Upper lobe of right lung (tissue), 1 donor: ENCODE measurements at places on chromosomes 2 and 18. TPM values are rescaled to one million over a fixed set of nuclear protein-coding genes. Genes with fewer than 3 reads are reported as not detected.

The CAVIN2 gene
- 185 TPM for total RNA-seq

The ARHGEF33 gene
- 1.3 TPM for total RNA-seq

The ACADL gene
- 41.6 TPM for total RNA-seq

The PLEK gene
- 32.9 TPM for total RNA-seq

The SFTPB gene
- total RNA-seq = 14,872 TPM

The GRHL1 gene
- total RNA-seq = 2.7 TPM

The SYT4 gene
- 1.1 TPM for total RNA-seq

The ABCB11 gene
- total RNA-seq = 0.06 TPM

The PFN4 gene
- total RNA-seq = 1.5 TPM

The C1QL2 gene
- not detected for total RNA-seq

The AAK1 gene
- 72.6 TPM for total RNA-seq

The RNF125 gene
- 6.5 TPM for total RNA-seq

The TANC1 gene
- total RNA-seq = 60.4 TPM

The PCARE gene
- 0.55 TPM for total RNA-seq

The MAP2 gene
- total RNA-seq = 44.0 TPM

The TCF23 gene
- total RNA-seq = not detected

The IL1RN gene
- total RNA-seq = 41.7 TPM

The MC2R gene
- total RNA-seq = not detected

The STPG4 gene
- not detected for total RNA-seq

The SRD5A2 gene
- total RNA-seq = not detected

DNA sequence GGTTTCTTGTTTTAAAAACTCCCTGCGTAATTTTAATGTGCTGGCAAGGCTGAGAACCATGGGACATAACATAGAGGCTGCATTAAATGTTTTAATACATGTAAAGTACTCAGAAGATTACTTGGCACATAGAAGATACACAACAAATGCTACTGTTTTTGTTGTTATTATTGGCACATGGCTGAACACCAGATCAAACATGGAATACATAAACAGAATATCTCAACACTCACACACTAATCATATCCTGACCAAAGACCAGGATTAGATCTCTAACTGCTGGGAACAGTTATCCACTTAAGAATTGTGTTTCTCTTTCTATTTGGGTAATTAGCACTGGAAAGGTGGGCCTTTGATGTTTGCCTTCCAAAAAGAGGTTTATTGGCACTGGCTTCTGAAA is 69.3 kb downstream of the KCNE4 start:
- no peak overlapping the region for H3K27ac ChIP-seq
- DNase-seq = no peak
- no peaks in the 10 kb centered on the region for H3K4me1 ChIP-seq
- no peaks in the 10 kb centered on the region for H3K27me3 ChIP-seq
- H3K36me3 ChIP-seq = no peaks in the 10 kb centered on the region
- no peak overlapping the region for H3K4me3 ChIP-seq

DNA sequence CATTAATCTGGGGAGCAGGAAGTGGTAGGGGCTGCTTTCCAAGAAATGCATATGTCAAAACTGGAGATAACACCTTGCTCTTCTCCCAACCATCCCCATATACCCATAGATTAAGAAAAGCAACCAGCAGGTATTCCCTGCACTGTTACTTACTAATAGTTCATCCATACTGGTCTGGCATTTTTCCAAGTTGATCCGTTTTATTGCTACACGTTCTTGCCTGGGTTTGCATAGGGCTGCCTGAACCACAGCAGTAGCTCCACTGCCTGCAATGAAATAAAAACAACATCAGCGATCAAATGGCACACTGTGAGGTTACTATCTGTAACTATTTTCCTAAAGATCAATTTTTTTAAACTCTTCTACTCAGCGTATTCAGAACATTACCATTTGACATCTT is 65.6 kb downstream of the STK39 start:
- no peak overlapping the region for H3K4me3 ChIP-seq
- H3K27ac ChIP-seq = no peak overlapping the region
- peaks cover 10% of the 10 kb centered on the region for H3K36me3 ChIP-seq
- no peak for DNase-seq
- H3K4me1 ChIP-seq = peaks cover 22% of the 10 kb centered on the region

- DNase-seq = peak; percentile 68
- H3K27me3 ChIP-seq = no peaks in the 10 kb centered on the region
- no peak overlapping the region for H3K27ac ChIP-seq
- H3K4me3 ChIP-seq = no peak overlapping the region
Observed at GRCh38 chr2:172972005-172972619, 103.5 kb upstream of the MAP3K20 start.

DNA sequence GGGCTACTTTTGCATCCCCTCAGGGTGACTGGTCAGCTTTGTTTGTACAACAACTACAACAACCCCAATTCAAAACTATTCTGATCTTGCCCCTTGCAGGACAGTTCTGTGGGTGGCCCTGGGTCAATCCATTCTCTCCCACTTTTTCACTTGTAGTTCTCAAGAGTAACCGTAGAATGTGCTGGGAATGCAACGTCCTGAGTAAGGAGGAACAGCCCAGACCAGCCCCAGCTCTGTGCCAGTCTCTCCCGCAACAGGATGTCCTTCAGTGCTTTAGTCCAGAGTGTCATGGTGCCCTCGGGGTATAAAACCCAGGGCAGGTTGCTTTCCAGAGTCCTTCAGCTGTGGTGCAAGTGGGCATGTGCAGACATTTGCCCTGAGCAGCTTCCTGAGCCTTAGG is 22.1 kb upstream of the TEX51 start:
- no peak overlapping the region for H3K4me3 ChIP-seq
- no peak overlapping the region for H3K27ac ChIP-seq
- no peaks in the 10 kb centered on the region for H3K4me1 ChIP-seq
- no peaks in the 10 kb centered on the region for H3K36me3 ChIP-seq

DNA sequence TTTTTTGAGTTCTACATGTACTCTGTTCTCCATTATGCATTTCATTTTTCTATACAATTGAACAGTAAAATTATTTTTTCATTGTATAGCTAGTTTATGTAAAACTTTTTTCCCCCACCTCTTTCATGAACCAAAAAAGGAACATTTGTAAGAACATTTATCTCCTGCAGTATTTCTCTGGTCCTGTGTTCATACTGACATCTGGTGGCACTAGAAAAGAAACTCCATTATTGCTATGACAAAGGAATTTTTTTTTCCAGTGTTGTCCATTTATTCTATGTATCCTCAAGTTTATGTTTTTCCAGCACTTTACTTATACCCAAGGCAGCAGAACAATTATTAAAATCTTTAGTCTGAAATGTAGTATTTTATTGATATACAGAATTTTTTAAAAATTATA is 27.4 kb upstream of the CHAC2 start:
- H3K36me3 ChIP-seq = no peaks in the 10 kb centered on the region
- H3K27me3 ChIP-seq = no peaks in the 10 kb centered on the region
- no peak overlapping the region for H3K4me3 ChIP-seq
- no peak for DNase-seq

DNA sequence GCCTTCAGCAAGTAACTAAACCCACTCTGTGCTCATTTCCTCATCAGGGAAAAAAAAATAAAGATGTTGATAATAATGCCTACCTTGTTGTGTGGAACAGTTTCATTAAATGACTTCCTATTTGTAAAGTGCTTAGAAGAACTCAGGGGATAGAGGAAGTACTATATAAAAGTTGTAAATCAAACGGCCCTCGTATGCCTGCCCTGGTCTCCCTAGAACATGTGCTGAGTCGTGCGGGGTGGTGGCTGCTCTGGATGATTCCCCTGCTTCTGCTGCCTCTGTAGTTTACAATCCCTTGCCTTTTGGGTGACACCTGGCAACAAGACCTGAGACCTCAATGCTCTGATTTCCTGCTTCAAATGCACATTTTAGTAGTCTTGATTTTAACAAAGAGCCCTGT is 170.0 kb downstream of the CERS6 start:
- DNase-seq = no peak
- H3K27me3 ChIP-seq = no peaks in the 10 kb centered on the region
- H3K36me3 ChIP-seq = no peaks in the 10 kb centered on the region
- no peaks in the 10 kb centered on the region for H3K4me1 ChIP-seq

GRCh38 chr2:143529118-143529720 is 400.0 kb downstream of the ARHGAP15 start:
- no peaks in the 10 kb centered on the region for H3K4me1 ChIP-seq
- H3K4me3 ChIP-seq = no peak overlapping the region
- H3K27me3 ChIP-seq = no peaks in the 10 kb centered on the region
- DNase-seq = no peak
- no peak overlapping the region for H3K27ac ChIP-seq
- H3K36me3 ChIP-seq = no peaks in the 10 kb centered on the region

GRCh38 chr2:25920786-25921415 is 42.6 kb upstream of the ASXL2 start:
- H3K27ac ChIP-seq = no peak overlapping the region
- H3K36me3 ChIP-seq = no peaks in the 10 kb centered on the region
- H3K27me3 ChIP-seq = no peaks in the 10 kb centered on the region
- H3K4me3 ChIP-seq = no peak overlapping the region
- no peak for DNase-seq

GRCh38 chr2:11824901-11825828 is 78.7 kb downstream of the LPIN1 start:
- H3K36me3 ChIP-seq = peaks cover 43% of the 10 kb centered on the region
- H3K27me3 ChIP-seq = no peaks in the 10 kb centered on the region
- H3K4me3 ChIP-seq = no peak overlapping the region
- no peak for DNase-seq
- H3K4me1 ChIP-seq = peaks cover 12% of the 10 kb centered on the region

DNA sequence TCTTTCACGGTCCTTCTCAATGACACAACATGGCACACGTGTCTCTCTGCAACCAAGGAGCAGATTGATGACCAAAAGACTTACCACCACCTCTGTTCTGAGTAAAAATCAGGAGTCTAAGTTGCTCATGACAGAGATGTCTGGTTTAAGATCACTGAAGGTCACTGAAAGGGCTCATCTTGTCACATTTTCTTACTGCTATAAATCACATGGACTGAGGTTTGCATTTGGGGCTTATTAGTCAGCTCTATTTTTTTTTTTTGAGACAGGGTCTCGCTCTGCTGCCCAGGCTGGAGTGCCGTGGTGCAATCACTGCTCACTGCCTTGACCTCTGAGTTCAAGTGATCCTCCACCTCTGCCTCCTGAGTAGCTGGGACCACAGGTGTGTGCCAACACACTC is 19.4 kb downstream of the CFLAR start:
- DNase-seq = no peak
- H3K4me1 ChIP-seq = peaks cover 69% of the 10 kb centered on the region
- peaks cover 82% of the 10 kb centered on the region for H3K36me3 ChIP-seq

- DNase-seq = no peak
- H3K4me1 ChIP-seq = peaks cover 5% of the 10 kb centered on the region
- no peaks in the 10 kb centered on the region for H3K36me3 ChIP-seq
- H3K27ac ChIP-seq = no peak overlapping the region
- no peak overlapping the region for H3K4me3 ChIP-seq
Observed at GRCh38 chr2:216680951-216681629, 14.3 kb downstream of the IGFBP5 start.

DNA sequence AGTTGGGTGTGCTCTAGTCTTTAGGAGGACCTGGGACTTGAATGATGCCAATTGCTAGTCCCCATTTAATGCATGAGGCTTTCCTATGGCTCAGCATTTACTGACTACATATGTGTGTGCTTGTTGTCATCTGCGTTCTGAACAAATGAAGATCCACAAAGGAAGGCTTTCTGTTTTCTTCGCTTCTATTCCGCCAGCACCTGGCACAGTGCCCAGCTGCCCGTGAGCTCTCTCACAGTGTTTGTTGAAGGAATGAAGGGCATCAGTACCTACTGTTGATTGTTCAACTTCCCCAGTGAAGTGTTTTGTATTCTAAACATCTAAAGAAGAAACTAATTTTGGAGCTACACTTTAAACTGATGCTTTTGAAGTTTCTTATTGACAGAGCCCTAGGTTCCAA is 122.4 kb upstream of the LINC00305 start:
- no peak overlapping the region for H3K4me3 ChIP-seq

- no peak overlapping the region for H3K4me3 ChIP-seq
- no peaks in the 10 kb centered on the region for H3K4me1 ChIP-seq
- no peaks in the 10 kb centered on the region for H3K27me3 ChIP-seq
Observed at GRCh38 chr18:62152844-62153243, 34.0 kb downstream of the PIGN start.

GRCh38 chr2:60413069-60413813 is 140.2 kb downstream of the BCL11A start:
- no peaks in the 10 kb centered on the region for H3K27me3 ChIP-seq
- no peak overlapping the region for H3K27ac ChIP-seq
- no peaks in the 10 kb centered on the region for H3K4me1 ChIP-seq
- no peak overlapping the region for H3K4me3 ChIP-seq

GRCh38 chr2:88451811-88452564 is 505 bp downstream of the FOXI3 start:
- H3K4me3 ChIP-seq = no peak overlapping the region
- peak; percentile 65 for DNase-seq
- H3K27ac ChIP-seq = no peak overlapping the region

GRCh38 chr2:99806758-99807157 is 316.9 kb upstream of the REV1 start:
- H3K27ac ChIP-seq = no peak overlapping the region
- no peaks in the 10 kb centered on the region for H3K4me1 ChIP-seq
- no peaks in the 10 kb centered on the region for H3K36me3 ChIP-seq
- DNase-seq = no peak
- H3K27me3 ChIP-seq = no peaks in the 10 kb centered on the region

- H3K36me3 ChIP-seq = peaks cover 8% of the 10 kb centered on the region
- no peak overlapping the region for H3K4me3 ChIP-seq
- no peaks in the 10 kb centered on the region for H3K27me3 ChIP-seq
Observed at GRCh38 chr2:27320958-27321543, 1.8 kb downstream of the MPV17 start.

DNA sequence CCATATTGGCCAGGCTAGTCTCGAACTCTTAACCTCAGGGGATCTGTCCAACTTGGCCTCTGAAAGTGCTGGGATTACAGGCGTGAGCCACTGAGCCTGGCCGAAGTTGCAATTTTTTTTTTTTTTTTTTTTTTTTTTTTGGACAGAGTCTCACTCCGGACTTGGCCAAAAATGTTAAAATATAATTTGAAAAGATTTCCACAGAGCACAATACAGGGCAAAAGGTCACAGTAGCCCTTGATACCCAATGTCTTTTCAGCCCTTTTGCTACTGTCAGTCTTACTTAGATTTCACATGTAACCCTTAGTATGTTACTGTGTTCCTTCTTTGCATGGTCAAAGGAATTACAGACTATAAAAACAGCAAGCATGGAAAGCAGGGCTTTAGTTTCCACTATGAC is 42.6 kb upstream of the MAPRE2 start:
- H3K4me1 ChIP-seq = no peaks in the 10 kb centered on the region
- H3K27me3 ChIP-seq = no peaks in the 10 kb centered on the region
- no peaks in the 10 kb centered on the region for H3K36me3 ChIP-seq
- no peak for DNase-seq

GRCh38 chr2:134982603-134983002 is 64.0 kb downstream of the CCNT2 start:
- no peaks in the 10 kb centered on the region for H3K27me3 ChIP-seq
- no peaks in the 10 kb centered on the region for H3K36me3 ChIP-seq
- H3K4me1 ChIP-seq = no peaks in the 10 kb centered on the region
- no peak overlapping the region for H3K4me3 ChIP-seq
- H3K27ac ChIP-seq = no peak overlapping the region
- no peak for DNase-seq

GRCh38 chr18:23684515-23685197 is 4.6 kb upstream of the LAMA3 start:
- DNase-seq = no peak
- peaks cover 7% of the 10 kb centered on the region for H3K4me1 ChIP-seq
- H3K4me3 ChIP-seq = no peak overlapping the region
- H3K27ac ChIP-seq = no peak overlapping the region
- peaks cover 22% of the 10 kb centered on the region for H3K27me3 ChIP-seq

GRCh38 chr2:128661311-128661710 is 342.6 kb upstream of the HS6ST1 start:
- H3K27me3 ChIP-seq = no peaks in the 10 kb centered on the region
- no peaks in the 10 kb centered on the region for H3K4me1 ChIP-seq
- H3K4me3 ChIP-seq = no peak overlapping the region
- DNase-seq = peak; percentile 15
